Fibroblast of villous mesenchyme (primary cell): ENCODE measurements at places on chromosomes 12 and 14. TPM values are rescaled to one million over a fixed set of nuclear protein-coding genes. Genes with fewer than 3 reads are reported as not detected.

SRGAP1 gene
- total RNA-seq, result 14.5 and 18.1 TPM in 2 replicates

MYBPC1 gene
- total RNA-seq, result not detected in 2 replicates

C1S gene
- total RNA-seq, result 127 and 146 TPM in 2 replicates

SERPINA1 gene
- total RNA-seq, result not detected in 2 replicates

STYK1 gene
- total RNA-seq, result under 0.01 and 0.86 TPM in 2 replicates

OSGEP gene
- 36.3 and 41.2 TPM in 2 replicates for total RNA-seq

SIX4 gene
- total RNA-seq, result 8.7 and 14.7 TPM in 2 replicates

DEPDC4 gene
- 0.64 and 1.7 TPM in 2 replicates for total RNA-seq

CCDC177 gene
- total RNA-seq, result not detected in 2 replicates

GRCh38 chr14:34810028-34810427 lies 65.1 kb downstream of the BAZ1A start:
- no peak for DNase-seq

DNA sequence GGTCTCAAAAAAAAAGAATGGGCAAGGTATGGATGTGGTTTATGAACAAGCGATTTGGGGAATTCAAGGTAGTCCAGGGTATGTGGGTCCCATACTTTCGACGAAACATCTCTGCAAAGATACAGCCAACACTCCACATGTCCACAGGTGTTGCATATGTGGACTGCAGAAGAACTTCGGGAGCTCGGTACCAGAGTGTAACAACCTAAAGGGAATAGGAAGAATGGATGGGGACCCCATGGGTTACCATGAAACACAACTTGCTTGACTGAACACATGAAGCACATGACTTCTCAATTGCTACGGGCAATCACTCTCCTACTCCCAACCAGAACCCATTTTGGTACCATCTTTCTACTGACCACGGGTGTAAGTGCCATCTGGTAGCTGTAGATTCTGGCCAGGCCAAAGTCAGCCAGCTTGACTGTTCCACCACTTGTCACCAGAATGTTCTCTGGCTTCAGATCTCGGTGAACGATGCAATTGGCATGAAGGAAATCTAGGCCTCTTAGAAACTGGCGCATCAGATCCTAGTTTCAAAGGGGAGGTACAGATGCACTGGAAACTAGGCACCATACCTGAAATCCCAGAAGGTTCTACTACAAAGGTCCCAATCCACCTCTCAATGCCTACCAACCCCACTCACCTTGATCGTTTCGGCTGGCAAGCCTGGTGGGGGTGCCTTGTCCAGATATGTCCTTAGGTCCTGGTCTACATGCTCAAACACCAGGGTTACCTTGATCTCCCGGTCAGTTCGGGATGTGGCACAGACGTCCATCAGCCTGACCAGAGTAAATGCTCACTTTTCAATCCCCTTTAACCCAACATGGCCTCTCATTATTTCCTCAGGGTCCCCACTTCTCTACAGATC lies 1.3 kb downstream of the CDK4 start:
- DNase-seq, result no peak

DNA sequence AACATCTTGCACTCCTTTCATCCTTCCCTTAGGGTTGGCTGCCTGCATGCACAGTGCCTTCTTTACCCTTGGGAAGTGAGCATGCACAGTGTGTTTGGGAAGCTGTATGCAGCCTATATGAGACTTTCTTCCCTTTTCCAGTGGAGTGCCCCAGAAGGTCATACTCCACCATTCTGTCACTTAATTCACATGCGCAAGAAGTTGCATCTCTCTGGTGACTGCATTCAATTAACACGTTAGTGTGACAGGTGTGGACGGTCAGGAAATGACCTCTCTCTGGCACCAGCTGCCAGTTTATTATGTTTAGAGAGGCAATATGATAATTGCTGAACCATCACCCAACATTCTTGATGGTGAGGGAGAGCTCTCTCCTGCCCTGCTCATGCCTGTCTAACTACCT lies 770.0 kb downstream of the FLRT2 start:
- DNase-seq, result no peak

GRCh38 chr12:81229759-81230158 lies 151.9 kb downstream of the ACSS3 start:
- no peak for DNase-seq

DNA sequence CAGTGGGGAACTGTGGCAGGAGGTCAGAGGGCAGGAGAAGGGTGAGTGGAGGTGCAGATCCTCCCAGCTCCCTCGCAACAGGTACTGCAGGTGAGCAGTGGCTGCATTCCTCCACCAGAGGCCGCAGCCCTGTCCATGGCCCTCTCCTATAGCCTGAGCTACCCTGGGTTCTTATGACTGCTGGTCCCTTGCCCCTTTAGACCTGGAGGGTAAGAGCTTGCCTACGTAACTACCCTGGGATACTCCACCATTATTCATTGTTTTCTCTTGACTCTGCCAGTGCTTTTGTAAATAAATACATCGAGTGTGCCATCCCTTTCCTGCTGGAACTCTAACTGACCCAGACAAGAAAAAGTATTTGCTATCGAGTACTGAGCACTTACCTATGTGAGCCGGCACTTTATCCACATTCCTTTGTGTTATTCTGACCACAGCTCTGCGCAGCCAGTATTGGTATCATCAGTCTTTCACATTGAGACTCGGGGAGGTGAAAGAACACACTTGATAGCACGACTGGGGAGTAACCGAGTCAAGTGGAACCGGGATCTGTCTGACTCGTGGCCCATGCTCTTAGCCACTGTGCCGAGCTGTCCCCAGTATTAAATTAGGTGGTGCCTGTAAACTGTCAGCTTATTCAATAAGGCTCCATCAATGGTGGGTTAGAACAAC lies 38.5 kb downstream of the LTBP2 start:
- DNase-seq, result no peak

DNA sequence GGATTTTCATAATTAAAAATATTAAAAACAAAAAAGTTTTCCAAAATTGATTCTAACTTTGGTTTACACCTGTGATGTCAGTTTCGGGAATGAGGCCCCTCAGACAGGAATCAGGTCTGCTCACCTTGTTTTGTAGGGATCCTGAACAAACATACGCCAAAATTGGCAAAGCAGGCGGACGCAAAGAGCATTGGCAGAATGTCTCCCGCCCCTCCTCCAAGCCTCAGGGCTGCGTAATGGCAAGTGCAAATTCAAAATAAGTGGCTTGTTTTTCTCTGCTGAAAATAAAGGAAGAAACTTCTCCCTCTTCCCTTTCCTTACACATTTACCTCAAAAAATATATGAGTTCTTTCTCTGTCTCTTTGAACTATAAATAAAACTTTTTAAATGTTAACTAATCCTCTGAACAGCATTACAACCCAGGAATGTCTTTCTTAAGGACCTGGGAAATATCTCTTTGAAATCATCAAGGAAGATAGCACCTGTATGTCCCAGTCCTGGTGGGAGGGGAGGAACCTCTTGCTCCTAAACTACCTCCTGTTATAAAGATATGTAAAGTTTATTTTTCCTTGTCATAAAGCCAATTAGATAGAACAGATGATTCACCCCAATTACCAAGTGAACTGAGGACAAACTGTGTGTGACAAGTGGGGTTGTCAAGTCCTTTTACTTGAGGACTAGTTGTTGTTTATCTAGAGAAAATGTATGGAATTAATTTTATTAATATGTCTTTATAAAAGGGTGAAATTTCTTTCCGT lies 16.5 kb downstream of the OR6J1 start:
- DNase-seq, result no peak

- DNase-seq, result no peak
These were observed 38.3 kb downstream of the SRGAP1 start for GRCh38 chr12:63882844-63883243.

DNA sequence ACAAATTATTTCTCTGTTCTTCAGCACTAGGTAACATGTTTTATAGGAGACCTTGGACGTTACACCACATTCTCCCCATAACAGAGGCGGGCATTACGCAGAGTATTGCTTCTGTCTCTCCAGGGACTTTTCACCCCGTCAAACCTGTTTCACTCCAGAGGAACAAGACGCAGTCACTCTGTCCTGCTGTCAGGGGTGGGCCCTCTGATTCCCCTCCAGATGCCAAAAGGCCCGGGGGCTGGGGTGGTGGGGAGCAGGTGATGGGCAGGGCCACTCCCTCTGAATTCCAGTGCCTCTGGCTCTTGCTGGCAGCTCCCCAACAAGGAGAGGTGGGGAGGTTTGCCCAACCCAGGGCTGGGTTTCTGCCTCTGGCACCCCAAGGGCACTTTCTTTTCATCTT lies 71.9 kb downstream of the NTF3 start:
- no peak for DNase-seq

- DNase-seq, result no peak
These were observed 180.0 kb downstream of the DAD1 start for GRCh38 chr14:22409006-22409405.

DNA sequence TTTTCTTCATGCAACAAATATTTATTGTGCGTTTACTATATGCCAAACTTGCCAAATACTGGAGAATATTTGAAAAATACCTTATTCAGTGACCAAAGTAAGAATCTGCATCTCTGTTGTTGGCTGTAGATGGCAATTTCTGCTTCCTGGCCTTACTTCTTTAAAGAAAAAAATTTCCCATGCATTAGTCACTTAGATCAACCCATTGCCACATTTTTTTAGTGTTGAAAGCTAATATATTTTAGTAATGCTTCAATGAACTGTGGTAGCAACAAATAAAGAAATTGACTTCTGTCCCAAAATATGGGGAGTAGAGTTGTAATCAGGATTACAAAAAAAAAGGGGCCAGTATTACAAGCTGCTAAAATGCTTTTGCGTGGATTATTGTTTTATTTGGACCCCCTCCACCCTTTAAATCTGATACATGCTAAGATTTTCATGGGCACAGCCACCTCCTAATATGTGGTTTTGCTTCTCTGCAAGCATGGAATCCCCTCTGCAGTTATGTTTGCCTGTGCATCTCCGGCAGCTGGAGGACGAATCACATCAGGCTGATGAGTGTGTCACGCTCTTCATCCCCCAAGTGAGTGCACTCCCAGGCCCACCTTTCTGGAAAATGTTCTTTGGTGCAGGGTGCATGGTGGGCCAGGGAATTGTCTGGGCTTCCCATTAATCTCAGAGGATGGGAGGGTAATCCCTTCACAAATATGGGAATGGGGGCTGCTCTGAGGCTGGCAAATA lies 38.1 kb upstream of the PTCSC3 start:
- no peak for DNase-seq

GRCh38 chr12:96136161-96136560 lies 58.0 kb upstream of the ELK3 start:
- peak; percentile 30 for DNase-seq

GRCh38 chr12:127041985-127042625 lies 1224.9 kb upstream of the TMEM132C start:
- DNase-seq, result no peak

GRCh38 chr12:24741216-24741615 lies 207.7 kb downstream of the BCAT1 start:
- DNase-seq, result no peak

- no peak for DNase-seq
These were observed 200.8 kb upstream of the KRR1 start for GRCh38 chr12:75712223-75712622.

DNA sequence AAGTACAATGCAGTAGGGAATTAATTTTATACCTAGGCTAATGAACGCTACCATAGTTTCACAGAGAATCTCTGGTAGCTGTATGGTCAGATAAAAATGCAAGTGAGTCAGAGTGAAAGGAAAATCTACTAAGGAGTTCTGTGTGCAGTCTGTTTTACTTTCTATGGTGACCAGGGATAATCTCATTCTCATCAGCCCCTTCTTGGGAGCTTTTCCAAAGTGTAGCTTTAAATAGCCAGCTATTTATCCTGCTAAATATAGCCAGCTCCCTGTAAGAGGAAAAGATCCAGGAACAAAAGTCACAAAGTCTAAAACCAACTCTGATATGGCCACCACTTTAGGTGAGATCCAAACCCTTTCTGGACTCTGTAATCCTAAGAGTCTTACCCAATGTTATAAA lies 75.5 kb downstream of the TMEM116 start:
- DNase-seq, result no peak

DNA sequence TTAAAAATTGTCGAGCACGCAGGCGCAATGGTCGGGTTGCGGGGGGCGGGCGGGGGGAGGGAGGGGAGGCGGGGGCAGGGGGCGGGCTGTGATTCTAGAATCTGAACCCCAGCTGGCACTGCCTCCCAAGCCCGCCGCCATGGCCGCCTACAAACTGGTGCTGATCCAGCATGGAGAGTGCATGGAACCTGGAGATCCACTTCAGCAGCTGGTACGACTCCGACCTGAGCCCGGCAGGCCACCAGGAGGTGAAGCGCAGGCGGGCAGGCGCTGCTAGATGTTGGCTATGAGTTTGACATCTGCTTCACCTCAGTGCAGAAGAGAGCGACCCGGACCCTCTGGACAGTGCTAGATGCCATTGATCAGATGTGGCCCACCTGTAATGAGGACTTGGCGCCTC lies 118.4 kb downstream of the NTN4 start:
- DNase-seq, result no peak

DNA sequence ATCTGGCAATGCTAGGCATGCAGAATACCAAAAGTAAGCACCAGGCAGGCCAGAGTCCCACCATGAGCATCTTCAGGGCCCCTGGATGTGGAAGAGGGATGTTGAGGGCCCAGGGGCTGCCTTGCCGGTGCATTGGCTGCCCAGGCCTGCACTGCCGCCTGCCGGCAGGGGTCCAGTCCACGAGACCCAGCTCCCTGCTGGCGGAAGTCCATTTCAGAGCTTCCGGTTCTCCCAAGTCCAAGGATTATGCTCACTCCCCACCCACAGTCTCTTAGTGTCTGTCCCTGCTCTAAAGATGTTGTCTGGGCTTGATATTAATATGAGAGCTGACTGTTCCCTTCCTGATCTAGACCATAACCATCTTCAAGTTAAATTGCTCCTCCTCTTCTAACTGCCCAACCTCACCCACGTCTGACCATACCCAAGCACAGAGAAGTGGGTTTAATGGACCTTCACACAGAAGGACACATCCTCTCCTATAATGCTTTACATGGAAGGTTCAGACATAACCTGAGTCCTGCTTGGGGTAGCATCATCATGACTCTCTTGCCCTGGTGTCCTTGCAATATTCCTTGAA lies 117.4 kb downstream of the DAD1 start:
- peak; percentile 53 for DNase-seq

DNA sequence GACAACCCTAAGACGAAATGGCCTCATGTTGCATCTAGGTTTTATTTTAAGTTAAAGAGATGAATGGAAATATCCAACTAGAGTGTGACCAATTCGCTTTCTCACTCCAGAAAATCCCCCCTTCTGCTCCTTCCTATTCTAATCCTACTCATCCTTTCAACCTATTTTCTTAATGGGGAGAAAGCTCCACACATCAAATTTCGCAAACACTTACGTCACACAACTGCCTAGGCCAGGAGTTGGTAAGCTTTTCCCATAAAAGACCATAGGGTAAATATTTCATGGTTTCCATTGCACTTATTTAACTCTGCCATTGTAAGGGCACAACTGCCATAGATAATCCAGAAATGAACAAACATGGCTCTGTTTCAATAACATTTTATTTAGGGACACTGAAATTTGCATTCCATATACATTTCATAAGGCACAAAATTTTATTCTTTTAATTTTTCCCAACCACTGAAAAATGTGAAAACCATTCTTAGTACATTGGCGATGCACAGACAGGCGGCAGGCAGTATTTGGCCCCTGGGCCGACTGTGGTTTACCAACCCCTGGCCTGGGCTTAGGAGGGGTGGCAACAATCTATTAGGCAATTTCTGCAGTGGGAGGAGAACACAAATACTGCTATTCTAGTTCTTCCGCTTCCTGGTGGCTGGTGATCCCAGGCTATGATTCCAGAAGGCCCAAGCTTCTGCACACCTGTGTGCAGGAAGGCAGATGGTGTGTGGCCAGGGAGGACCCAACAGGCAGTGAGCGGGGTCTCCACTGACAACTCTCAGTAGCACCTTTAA lies 67.2 kb upstream of the FOXN3 start:
- DNase-seq, result peak; percentile 38

- peak; percentile 62 for DNase-seq
These were observed 17.8 kb downstream of the STK38L start for GRCh38 chr12:27261866-27262265.
